ENCODE measurements at places on chromosomes 11 and 22.

DNA sequence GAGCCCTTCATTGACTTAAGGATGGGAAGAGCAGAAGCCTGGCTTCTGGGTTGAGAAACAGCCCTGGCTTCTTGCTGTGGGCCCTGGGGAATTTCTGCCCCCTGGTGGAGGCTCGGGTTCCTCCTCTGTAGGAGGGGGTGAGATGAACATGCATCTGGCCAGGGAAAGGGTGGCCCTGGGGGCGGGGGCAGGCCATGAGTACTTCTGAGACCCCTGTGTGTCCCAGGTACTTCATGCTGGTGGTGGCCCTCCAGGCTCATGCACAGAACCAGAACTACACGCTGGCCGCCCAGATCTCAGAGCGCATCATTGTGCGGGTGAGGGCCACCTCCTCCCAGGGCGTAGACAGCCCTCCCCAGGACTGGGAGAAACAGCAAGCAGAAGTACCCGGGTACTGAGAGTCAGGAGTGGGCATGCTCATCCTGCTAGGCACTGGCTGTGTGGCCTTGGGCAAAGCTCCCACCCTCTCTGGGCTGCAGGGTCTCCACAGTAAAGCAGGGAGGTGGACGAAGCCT is 15.8 kb downstream of the TMEM258 start:
- no peak for DNase-seq

- no peak for DNase-seq
These were observed 131.0 kb downstream of the MICAL2 start for GRCh38 chr11:12241401-12241800.

DNA sequence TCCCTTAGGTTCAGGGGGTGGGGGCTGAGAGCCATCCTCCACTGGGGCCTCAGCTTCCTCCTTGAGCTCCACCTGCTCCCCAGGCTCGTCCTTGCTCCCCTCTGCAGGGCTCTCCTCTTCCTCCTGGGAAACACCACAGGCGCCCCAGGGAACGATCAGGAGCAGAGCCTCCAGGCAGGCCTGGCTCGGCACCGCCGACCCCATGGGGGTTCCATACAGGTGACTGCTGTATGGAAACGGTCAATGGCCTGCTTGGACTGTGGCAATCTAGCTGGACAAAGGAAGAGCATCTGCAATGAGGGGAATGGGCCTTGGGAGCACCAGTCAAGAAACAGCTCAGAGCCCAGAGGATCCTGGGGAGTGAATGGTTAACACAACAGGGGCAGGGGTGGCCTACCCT is 7.9 kb downstream of the HYOU1 start:
- DNase-seq: no peak

DNA sequence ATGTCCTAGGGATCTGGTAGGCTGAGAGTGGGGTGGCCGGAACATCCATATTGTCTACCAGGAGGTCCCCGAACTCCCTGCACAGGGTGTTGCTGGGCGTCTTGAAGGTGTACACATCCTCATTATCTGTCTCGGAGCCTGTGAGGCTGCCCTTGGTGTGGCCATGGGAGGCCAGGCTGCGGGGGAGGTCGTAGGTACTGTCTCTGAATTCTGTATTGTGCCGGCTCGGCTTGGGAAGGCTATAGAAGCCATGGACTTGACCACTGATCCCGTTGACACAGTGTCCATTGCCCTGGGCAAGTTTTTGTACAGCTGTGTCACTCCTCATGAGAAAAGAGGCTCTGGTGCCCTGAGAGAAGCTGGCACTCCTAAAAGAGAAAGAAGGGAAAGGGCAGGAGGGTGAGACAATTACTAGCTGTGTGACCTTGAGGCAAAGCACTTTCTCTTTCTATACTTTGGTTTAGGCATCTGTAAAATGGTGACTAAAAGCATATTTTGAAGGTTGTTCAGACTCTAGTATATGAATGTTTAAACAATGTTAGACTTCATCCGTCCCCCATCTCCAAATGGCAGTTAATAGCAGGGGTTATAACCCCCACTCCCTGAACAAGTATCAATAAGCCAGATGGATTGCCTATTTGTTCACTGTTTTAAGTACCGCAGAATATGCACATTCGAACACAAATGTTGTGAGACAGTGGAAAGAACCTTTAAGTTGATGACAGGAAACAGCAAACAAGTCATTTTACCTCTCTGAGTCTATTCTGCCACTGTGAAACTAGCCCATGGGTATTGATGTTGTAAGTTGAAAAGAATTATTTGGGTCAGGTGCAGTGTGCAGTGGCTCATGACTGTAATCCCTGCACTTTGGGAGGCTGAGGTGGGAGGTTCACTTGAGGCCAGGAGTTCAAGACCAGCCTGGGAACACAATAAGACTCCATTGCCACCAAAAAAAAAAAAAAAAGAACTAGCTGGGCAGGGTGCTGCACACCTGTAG is 38.3 kb downstream of the USP35 start:
- DNase-seq: no peak

DNA sequence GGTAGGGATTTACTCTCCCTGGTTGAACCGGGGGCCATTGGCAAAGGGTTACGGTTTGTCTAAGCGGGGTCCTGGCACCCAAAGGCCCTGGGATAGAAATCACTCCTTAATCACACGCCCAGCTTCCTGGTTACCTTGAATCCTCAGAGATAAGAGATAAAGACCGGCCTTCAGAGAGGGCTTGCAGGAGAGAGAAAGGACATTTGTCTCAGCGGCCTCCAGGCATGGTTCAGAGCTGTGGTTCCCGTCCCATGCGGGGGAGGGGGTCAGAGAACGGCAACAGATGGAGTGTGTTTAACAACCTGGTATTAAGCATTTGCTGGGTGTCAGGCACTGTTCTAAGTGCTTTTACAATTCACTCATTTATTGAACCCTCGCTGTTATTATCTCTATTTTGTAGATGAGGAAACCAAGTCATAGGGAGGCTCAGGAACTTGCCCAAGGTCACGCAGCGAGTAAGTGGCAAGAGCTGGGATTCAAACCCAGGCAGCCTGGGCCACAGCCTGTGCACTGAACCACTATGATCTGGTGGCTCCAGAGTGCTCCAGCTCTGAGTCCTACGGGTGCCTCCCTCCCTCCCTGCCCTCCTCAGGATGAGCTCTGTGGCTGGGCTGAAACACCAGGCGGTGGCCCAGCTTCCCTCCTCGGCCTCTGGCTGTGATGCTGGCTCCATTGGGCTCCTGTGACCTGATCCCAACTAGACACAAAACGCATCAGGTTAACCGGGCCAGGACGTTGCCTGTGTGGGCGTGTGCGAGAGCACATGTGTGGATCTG is 18.6 kb downstream of the LRRC10B start:
- DNase-seq: no peak

DNA sequence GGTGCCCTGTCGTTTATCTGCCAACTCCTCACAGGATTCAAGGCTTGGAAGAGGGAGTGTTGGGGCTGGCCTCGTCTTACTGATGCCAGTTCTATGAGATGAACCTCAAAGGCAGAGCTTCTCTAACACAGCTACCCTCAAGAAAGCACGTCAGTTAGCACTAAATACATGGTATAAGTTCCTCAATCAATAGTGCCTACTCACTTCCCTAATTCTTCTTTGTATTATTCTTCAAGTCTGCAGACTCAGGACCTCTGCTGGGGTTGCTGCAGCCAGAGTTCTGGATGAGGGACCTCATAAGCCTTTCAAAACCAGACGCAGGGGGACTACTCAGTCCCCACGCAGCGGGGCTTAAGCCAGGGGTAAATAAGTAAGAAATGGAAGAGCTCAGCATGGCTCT is 118.3 kb downstream of the VPREB1 start:
- no peak for DNase-seq

DNA sequence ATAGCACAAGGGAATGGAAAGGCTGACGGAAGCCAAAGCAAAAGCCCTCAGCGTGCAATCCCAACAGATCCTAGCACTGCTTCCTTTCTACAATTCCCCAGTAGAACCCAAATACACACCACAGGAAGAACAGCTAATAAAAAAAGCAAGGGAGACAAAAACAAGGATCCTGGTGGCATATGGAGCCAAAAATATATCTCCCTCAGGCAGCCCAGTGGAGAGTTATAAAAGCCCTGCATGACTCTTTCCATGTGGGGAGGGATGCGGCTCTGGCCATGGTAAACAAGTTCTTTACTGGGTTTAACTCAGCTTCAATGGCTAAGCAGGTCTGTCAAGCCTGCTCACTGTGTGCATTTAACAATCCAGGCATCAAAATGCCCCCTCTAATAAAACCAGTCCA is 88.1 kb downstream of the PIWIL4 start:
- DNase-seq: no peak

DNA sequence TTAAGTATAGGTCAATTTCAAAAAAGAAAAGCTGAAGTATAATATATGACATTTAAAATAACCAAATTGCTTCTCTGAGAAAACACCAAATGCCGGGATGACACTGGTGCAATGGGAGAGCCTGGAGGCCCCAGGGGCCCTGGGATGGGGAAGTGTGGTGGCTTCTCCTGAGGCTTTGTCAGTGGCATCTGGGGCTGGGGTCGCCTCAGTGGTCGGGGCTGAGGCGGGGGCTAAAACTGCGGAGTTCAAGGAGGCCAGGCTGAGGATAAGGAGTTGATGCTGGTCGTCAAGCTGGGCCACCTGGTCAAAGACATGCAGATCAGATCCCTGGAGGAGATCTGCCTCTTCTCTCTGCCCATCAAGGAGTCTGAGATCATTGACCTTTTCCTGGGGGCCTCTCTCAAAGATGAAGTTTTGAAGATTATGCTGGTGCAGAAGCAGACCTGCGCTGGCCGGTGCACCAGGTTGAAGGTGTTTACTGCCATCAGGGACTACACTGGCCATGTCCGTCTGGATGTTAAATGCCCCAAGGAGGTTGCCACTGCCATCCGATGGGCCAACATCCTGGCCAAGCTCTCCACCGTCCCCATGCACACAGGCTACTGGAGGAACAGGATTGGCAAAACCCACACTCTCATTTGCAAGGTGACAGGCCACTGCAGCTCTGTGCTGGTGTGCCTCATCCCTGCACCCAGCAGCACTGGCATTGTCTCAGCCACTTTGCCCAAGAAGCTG is 660.1 kb upstream of the CCDC179 start:
- DNase-seq: no peak

DNA sequence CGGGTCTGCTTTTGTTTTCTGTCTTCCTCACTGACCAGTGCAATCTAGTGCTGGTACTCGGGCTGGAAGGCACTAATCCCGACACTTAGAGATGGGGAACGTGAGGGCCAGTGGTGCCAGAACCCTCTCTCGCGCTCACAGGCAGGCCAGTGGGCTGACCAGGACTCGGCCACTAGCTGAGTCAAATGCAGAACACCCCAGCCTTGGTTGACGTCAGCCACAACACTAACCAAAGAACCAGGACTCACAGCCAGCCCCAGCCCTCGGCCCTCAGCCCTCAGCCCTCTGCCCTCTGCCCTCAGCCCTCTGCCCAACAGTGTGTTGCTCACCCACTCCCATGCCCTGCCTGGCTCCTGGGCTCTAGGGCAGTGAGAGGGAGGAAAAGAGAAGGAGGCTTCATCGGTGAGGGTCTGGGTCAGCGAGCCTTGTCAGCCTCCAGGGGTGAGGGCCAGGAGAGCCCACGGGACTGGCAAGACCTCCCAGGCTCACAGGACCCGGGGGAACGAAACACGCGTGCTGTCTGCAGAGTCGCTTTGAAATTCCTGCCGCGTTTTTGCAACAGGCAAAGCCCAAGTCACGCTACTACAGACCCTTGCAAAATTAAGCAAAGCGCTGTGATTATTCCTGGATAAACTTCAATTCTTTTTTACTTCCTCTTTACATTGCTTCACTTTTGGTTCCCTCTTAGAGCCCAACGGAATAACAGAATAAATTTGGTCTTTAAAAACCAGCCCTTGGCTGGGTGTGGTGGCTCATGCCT is 27.5 kb downstream of the KIAA0930 start:
- DNase-seq: peak; percentile 83

DNA sequence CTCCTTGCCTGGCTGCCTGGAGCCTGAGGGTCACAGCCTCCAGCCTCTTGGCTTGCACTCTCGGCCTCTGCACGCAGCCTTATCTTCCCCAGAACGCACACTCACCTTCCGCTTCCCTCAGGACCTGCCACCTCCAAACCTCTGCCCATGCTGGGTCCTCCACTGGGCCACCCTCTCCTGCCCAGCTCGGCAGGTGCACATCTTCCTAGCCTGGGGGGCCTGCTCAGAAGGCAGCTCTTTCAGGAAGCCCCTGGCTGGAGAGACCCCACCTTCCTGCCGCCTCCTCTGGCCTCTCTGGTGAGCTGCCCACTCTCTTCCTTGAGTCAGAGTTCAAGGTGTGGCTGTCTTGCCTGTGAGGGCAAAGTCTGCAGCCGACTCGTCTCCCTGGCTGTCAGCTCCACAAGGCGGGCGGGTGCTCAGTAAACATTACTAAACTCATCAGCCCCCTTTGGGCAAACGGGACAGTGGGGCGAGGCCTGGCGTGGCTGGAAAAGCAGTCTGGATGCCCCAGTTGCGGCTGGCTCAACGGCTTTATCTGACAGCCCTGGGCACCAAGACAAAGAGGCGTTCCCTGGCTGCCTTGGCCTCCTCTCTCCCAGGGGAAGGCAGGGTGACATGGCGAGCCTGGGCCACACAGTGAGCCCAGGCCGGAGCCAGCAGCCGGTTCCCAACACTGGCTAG is 1.7 kb upstream of the LINC01488 start:
- DNase-seq: no peak

GRCh38 chr11:46176421-46176820 is 55.2 kb upstream of the PHF21A start:
- no peak for DNase-seq

DNA sequence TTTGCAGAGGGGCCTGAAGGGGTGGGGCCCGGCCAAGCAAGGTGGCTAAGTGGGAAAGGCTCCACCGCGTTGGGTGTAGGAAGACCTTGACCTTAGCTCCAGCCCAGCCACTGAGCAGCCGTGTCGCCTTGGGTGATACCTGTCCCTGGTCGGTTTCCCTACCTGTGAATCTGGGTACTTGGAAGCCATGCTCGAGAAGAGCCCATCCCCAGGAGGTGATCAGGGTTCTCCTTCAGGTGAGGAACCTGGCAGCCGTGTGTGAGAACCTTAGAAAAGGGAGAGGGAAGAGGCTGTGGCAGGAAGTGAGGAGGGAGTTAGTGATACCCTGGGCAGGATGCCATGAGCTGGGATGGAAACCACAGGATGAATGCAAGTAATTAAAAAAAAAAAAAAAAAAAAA is 21.6 kb downstream of the PPARA start:
- no peak for DNase-seq

DNA sequence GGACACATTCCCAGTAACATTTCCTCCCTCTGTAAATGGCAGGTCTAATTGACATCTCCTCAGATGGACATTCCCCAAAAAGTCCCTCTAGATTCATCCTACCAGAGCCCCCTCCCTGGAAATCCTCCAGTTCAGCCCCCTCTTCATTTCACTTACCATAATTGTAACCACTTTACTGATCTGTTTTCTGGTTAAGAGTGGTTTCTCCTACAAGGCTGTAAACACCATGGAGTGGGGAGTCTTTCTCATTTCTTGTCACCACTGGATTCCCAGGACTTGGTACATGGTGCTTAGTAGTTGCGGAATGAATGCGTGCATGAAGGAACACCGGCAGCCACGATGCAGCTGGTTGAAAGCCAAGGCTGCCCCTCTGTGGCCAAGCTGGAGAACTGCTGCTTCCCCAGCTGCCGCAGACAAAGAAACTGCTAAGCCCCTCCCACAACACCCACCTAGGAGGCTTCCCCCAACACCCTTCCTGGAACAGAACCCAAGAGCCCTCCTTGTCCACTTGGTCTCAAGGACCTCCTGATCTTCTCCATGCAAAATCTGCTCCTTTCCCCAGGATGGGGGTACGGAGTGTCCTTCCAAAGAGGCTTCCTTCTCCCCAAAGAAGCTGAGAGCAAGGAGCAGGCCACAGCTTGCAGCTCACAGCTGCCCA is 18.6 kb upstream of the SCARF2 start:
- peak; percentile 90 for DNase-seq
